Stimulated activated CD8-positive, alpha-beta memory T cell treated with anti-CD3 and anti-CD28 coated beads, Interleukin-15, amount 100 ng/mL, for 48 hours (primary cell): ENCODE measurements at places on chromosomes 6 and 20.

- no peak for DNase-seq
Observed at GRCh38 chr20:47423586-47423985, 67.1 kb upstream of the ZMYND8 start.

- DNase-seq = no peak
Observed at GRCh38 chr6:12258591-12259075, 31.5 kb upstream of the EDN1 start.

DNA sequence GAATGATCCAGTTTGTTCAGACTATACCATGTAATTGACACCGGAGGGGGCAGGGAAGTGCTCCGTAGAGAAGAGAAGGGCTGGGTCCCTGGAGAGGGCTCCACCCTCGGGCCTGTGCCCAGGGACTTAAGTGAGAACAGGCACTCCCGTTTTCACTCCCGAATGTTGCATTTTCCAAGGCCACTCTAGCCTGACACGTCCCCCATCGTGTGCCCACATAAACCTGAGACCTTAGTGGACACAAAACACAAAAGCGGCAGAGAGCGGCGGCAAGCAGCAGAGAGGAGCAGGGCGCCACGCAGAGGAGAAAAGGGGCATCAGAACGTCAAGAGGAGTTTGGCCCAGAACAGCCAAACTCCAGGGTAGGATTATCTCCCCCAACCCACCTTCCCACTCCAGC is 1405.1 kb downstream of the GRIK2 start:
- no peak for DNase-seq

- DNase-seq = no peak
Observed at GRCh38 chr6:114301596-114302219, 41.1 kb downstream of the HS3ST5 start.

DNA sequence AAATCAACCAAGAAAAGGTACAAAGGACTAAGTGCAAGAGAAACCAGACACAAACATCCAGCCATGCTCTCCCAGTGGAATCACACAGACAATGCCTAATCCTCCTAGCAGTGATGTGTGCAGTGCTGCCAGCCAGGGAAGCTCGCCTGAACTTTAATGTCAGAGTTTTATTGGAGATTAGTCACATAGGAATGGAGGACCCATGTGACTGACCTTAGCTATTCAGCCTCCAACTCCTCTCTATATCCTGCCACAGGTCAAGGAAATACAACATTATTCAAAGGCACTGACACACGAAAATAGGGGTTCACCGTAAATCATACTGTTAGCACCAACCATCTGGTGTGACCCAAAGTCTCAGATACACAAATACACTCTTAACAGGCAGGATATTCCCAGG is 684.6 kb downstream of the DOK5 start:
- no peak for DNase-seq

- DNase-seq = no peak
Observed at GRCh38 chr6:14088600-14089192, 28.9 kb upstream of the CD83 start.

DNA sequence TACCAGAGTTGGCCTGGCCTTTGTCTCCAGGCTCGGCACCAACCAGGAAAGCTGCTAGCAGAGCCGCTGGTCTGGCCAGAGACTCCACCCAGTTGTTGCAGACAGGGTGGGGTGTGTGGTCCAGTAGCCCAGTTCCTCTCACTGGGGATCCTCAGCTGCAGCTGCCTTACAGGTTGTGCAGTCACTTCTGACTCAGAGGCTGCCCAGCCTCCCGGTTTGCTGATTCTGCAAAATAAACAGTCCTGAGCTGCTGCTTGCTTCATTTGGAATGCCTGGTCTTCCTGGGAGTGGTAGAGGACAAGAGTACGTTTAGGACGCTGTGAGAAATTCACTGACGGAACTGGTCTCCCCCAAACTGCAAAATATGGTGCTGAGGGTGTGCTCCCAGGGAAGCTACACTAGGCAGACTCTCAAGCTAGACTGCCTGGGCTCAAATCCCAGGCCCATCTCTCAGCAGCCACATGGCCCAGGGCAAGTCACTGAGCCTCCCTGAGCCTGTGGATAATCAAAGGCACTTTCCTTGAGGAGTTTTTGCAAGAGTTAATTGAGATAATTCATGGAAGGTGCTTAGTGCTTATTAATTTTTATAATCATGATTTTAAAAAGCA is 246.1 kb downstream of the TFAP2C start:
- DNase-seq = no peak

GRCh38 chr20:19478320-19478895 is 266.0 kb downstream of the SLC24A3 start:
- DNase-seq = no peak

DNA sequence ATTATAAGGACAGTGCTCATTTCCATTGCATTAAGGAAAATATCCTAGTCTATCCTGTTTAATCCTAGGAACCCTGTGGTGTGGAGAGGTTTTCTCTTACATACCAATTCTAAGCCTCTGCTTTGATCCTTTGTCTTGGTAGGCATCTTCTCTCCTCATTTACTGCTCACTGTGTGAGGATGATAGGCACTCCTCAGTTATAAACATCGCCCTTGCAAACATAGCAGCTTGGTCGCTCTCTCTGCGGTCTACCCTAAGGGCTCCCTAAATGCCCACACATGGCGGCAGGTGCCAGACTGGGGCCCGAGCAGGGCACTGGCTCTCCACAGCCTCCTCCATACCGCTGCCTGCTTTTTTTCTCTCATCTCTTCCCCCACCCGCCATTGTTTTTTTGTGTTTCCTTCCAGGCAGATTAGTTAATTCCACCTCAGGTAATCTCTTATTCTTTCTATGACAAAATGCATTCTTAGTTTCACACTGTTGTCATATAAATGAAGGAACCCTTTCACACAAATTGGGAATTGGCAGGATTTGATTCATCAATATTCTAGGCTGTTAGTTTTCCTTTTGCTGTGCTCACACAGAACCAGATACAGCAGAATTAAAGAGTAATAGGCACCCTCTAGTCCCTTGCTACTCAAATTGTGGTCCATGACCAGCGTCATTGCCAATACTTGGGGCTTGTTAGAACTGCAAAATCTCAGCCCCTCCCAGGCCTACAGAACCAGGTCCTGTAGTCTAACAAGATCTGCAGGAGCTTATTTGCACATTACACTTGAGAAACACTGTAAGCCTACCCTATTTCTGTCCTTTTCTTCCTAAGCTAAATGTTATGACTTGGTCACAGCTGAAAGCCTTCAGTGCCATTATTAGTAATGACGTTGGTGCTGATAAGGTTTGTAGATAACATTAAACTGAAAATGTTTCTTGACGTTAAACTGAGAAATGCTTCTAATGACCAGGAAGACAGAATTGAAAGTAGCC is 36.3 kb downstream of the CARMIL1 start:
- DNase-seq = no peak
